ENCODE measurements at places on chromosomes 4 and X. TPM values are rescaled to one million over a fixed set of nuclear protein-coding genes. Genes with fewer than 3 reads are reported as not detected.

Gene FAM114A1
- total RNA-seq = 185 TPM

Gene GBA3
- not detected for total RNA-seq

Gene TNMD
- 0.10 TPM for total RNA-seq

Gene LRP2BP
- 0.37 TPM for total RNA-seq

Gene CRMP1
- 0.06 TPM for total RNA-seq

Gene RAB41
- total RNA-seq = not detected

Gene OPHN1
- total RNA-seq = 4.1 TPM

Gene PASD1
- total RNA-seq = not detected

Gene FRMD7
- total RNA-seq = not detected

Gene GAGE1
- total RNA-seq = not detected

Gene SYTL5
- not detected for total RNA-seq

Gene ABLIM2
- total RNA-seq = not detected

Gene PDCL2
- not detected for total RNA-seq

Gene CUL4B
- 95.0 TPM for total RNA-seq

Gene LRCH2
- 2.0 TPM for total RNA-seq

Gene FAM184B
- not detected for total RNA-seq

Gene GC
- not detected for total RNA-seq

Gene MAGEA1
- total RNA-seq = not detected

Gene WAS
- 1.1 TPM for total RNA-seq

Gene CHIC1
- total RNA-seq = 7.3 TPM

Gene GAGE12H
- total RNA-seq = not detected

Gene ZCCHC18
- total RNA-seq = not detected

Gene ARX
- not detected for total RNA-seq

Gene COL25A1
- total RNA-seq = 0.25 TPM

Gene SLIT2
- 7.7 TPM for total RNA-seq

Gene SLITRK2
- not detected for total RNA-seq

Gene CT47A1
- not detected for total RNA-seq

Gene C4orf36
- total RNA-seq = not detected

Gene IL3RA
- 2.8 TPM for total RNA-seq

Gene GLA
- 18.4 TPM for total RNA-seq

Gene GDPD2
- not detected for total RNA-seq

Gene ELOVL6
- 5.0 TPM for total RNA-seq

Gene DKK2
- total RNA-seq = not detected

Gene XPNPEP2
- 86.4 TPM for total RNA-seq

Gene S100G
- not detected for total RNA-seq

Gene FSTL5
- total RNA-seq = not detected

Gene ATOH1
- total RNA-seq = not detected

Gene CNGA1
- not detected for total RNA-seq

Gene HAUS7
- 16.8 TPM for total RNA-seq

Gene CCDC158
- 0.05 TPM for total RNA-seq

Gene ETDB
- not detected for total RNA-seq

Gene KDR
- 6.9 TPM for total RNA-seq

Gene RAB40AL
- total RNA-seq = 0.83 TPM
